Suprapubic skin (tissue), 4 donors: ENCODE measurements at places on chromosomes 11 and 22. TPM values are rescaled to one million over a fixed set of nuclear protein-coding genes. Genes with fewer than 3 reads are reported as not detected.

Gene NXPE1
- total RNA-seq = not detected

- H3K36me3 ChIP-seq = no peaks in the 10 kb centered on the region
- no peak for DNase-seq
- H3K4me3 ChIP-seq = no peak overlapping the region
- no peak overlapping the region for H3K27ac ChIP-seq
Measured at GRCh38 chr22:27146866-27147633, 489.7 kb downstream of the MIAT start.

- no peaks in the 10 kb centered on the region for H3K27me3 ChIP-seq
- peak; percentile 69 for DNase-seq
- H3K36me3 ChIP-seq = no peaks in the 10 kb centered on the region
- H3K4me3 ChIP-seq = peak overlapping the region; percentile 84
Measured at GRCh38 chr22:36027579-36027934, 1.1 kb downstream of the RBFOX2 start.

GRCh38 chr22:43531651-43532050 lies 119.8 kb downstream of the MPPED1 start:
- H3K27me3 ChIP-seq = peaks cover 3% of the 10 kb centered on the region
- H3K36me3 ChIP-seq = no peaks in the 10 kb centered on the region
- H3K27ac ChIP-seq = no peak overlapping the region

- H3K27ac ChIP-seq = no peak overlapping the region
- H3K4me3 ChIP-seq = no peak overlapping the region
- H3K27me3 ChIP-seq = no peaks in the 10 kb centered on the region
- H3K36me3 ChIP-seq = no peaks in the 10 kb centered on the region
Measured at GRCh38 chr11:19191530-19192169, 10.1 kb downstream of the CSRP3 start.

DNA sequence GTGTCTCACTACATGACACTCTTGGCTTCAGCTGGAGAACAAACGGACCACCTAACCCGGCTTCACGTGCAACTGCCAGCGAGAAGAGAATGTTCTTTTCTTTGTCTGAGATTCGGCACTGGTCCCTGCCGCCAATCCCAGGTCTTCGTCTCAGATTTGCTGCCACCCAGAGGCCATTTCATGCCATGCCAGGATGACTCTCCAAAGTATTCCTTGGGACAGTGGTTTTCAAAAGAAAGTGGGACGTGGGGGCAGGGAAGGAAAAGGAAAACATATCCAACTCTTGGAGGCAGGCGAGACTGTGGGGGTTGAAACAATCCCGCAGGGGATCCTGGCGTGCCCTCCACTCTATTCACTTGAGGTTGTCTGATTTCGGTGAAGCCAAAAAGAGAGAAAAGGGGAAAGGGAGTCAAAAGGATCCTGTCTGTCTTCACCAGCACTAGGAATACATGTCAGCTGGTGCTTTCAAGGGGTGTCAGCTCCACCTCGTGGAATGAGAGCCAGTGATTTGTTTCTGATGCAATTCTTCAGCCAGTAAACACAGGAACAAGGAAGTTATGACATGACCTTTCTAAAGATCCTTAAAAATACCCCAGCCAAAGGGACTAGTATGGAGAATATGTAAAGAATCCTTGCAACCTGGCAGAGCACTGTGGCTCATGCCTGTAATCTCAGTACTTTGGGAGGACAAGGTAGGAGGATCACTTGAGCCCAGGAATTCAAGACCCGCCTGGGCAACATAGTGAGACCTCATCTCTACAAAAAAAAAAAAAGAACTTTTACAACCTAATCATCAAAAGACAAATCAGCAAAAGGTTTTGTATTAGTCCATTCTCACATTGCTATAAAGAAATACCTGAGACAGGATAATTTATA lies 41.0 kb upstream of the APLNR start:
- peak overlapping the region; percentile 67 for H3K27ac ChIP-seq
- H3K27me3 ChIP-seq = no peaks in the 10 kb centered on the region
- H3K4me1 ChIP-seq = peaks cover 28% of the 10 kb centered on the region
- no peaks in the 10 kb centered on the region for H3K36me3 ChIP-seq
- peak overlapping the region; percentile 15 for H3K4me3 ChIP-seq
- peak; percentile 87 for DNase-seq
